GM04503 (cell line): ENCODE measurements at places on chromosomes 1 and 21.

DNA sequence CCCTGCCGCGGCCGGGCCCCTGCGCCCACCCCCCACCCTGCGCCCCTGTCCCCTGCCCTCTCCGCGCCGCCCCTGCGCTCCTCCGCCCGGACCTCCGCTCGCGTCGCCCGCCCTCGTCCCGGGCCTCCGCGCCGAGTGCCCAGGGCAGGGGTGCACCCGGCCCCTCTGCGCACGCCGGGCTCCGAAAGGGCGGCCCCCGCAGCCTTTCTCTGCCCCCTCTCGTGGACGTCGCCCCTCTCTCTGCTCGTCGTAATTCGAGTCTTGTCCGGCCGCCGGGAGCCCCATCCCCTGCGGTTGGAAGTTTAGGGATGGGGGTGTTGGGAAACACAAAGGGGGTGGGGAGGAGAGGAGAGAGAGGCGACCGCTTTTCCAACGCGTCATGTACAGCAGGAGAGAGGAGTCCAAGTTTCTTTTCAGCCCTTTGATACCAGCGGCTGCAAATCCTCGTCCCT lies 407 bp downstream of the GALNT2 start:
- DNase-seq: no peak

- no peak for DNase-seq
These were observed 46.0 kb upstream of the A3GALT2 start for GRCh38 chr1:33366762-33367484.

GRCh38 chr1:212955098-212955497 lies 4.8 kb downstream of the VASH2 start:
- no peak for DNase-seq

DNA sequence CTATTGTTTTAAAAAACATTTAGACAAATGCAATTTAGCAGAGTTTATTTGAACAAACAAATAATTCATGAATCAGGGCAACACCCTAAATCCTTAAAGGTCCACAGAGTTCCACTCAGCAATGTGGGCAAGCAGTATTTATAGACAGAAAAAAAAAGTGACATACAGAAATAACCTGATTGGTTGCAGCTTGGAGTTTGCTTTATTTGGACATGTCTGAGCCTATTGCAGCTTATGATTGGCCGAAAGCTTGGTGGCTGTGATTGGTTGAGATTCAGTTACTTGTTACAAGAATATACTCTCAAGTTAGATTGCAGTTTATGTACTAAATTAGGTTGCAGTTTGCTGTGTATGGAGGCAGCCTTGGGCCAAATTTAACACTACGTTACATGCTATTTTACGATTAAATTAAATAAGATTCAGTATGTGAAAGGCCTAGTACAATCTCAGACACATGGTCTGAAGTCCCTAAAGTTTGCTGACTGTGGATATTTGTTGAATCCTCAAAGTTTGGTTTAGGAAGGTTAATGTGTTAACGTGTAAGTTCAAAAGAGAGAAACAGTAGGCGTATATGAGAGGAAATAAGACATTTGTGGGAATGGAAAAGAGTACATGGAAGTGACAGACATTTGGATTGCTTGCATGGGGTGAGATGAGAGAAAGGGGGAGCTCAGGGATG lies 6.9 kb upstream of the CAMSAP2 start:
- no peak for DNase-seq

GRCh38 chr1:6271554-6271953 lies 10.7 kb upstream of the GPR153 start:
- DNase-seq: no peak

DNA sequence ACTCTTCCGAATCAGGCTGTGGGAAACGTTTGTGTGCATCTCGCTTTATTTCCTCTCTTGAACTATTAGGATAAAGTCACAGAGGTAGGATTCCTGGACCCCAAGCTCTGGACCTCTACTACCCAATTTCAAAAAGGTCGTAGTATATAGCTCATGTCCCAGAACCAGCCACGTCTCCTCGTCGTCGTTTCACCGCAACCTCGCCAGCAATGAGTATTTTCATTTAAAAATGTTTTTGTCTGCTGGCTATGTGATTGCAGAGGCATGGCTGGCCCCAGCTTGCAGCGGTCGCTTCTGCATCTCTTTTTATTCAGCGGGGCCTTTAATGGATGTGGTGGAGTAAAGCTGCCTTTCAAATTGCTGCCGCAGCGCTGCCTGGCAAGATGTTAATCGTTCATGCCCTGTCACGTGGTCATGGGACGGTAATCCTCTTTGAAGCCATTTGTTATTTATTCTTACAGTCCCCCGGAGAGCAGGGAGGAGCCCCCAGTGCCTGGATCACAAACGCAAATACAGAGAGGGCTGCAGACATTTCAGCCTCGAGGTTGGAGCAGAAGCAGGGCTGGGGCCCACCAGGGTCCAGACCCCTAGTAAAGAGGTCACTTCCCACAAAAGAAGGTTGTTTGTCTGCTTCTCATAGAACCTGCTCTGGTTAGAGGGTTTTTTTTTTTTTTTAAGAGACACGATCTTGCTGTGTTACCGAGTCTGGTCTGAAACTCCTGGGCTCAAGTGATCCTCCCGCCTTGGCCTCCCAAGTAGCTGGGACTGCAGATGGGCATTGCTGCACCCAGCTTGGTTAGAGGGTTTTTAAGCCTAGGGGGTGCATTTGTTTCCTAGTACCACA lies 11.6 kb upstream of the NPHP4 start:
- no peak for DNase-seq

- DNase-seq: no peak
These were observed 188.2 kb upstream of the LYPLAL1 start for GRCh38 chr1:218985424-218985984.

- DNase-seq: no peak
These were observed 9.9 kb downstream of the TSSK3 start for GRCh38 chr1:32372149-32372756.

DNA sequence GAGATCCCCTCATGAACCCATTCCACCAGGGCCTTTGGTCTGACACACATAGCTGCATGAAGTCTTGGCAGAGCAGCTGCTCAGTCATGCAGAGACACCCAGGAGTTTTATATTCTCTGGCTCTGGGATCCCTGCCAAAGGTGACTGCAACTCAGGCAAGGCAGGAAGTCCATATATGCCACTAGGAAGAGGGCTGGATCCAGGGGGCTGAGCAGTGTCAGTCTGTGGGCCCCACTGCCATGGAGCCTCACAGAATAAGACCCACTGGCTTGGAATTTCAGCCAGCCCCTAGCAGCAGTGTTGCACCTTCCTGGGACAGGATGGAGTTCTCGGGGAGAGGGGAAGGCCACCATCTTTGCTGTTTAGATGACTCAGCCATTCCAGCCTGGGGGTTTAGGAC lies 199.7 kb downstream of the TBX15 start:
- DNase-seq: peak; percentile 55

GRCh38 chr1:63641615-63642014 lies 48.4 kb downstream of the PGM1 start:
- DNase-seq: no peak
